ENCODE measurements at places on chromosomes 5 and 9. TPM values are rescaled to one million over a fixed set of nuclear protein-coding genes. Genes with fewer than 3 reads are reported as not detected.

The PCDHA4 gene
- 4.1 TPM for total RNA-seq

The SPATA31E1 gene
- not detected for total RNA-seq

The MRPS30 gene
- 48.0 TPM for total RNA-seq

DNA sequence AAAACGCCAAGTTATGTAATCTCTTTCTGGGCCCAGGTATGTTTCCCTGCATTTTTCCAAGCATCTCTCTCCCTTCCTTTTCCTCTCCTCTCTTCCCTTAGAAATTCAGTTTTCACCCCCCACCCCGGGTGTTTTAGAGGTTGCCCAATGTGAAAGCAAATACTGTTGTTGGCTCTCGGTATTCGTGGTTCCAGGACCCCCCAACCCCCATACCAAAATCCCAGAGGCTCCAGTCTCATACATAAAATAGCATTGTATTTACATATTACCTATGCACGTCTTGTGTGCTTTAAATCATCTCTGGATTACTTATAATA, 48.8 kb downstream of the ACER2 start:
- peak overlapping the region; percentile 45 for H3K4me3 ChIP-seq
- H3K36me3 ChIP-seq = no peaks in the 10 kb centered on the region
- H3K27me3 ChIP-seq = no peaks in the 10 kb centered on the region
- no peak for DNase-seq
- H3K27ac ChIP-seq = no peak overlapping the region
- H3K4me1 ChIP-seq = no peaks in the 10 kb centered on the region

- H3K36me3 ChIP-seq = no peaks in the 10 kb centered on the region
- H3K4me1 ChIP-seq = no peaks in the 10 kb centered on the region
- no peaks in the 10 kb centered on the region for H3K27me3 ChIP-seq
- no peak for DNase-seq
- no peak overlapping the region for H3K27ac ChIP-seq
- no peak overlapping the region for H3K4me3 ChIP-seq
These were observed 13.0 kb upstream of the SETX start for GRCh38 chr9:132367613-132368313.

DNA sequence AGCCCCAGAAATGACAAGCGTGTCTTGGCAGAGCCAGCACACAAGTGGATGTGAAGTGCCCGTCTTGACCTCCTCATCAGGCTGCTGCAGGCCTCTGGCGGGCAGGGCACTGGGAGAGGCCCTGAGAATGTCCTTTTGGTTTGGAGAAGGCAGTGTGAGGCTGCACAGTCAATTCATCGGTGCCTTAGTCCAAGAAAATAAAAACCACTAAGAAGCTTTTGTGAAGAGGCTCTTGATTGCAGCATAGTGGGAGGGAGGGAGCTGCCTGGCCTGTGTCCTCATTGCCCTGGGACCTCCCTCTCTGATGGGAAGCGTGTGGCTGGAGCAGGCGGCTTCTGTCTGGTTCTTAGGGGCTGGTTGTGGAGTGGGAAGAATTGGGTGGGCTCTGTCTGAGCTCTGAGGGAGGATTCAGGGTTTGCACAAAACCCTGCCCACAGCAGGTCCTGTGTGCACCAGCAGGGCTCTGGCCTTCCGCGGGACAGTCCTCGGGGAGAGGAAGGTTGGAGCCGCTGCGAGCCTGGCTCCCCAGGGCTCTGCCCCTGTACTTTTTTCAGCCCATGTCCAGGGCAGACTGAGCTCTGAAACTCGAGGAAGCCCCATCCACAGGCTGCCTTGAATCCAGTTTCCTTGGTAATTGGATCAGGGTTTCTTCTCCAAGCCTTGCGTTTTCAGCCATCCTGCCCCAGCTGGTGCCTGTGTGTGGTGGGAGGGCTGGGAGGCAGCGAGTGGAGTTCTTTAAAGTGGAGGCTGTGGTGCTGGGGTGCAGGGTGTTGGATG, 1.1 kb downstream of the HRCT1 start:
- no peaks in the 10 kb centered on the region for H3K27me3 ChIP-seq
- no peak overlapping the region for H3K4me3 ChIP-seq
- H3K27ac ChIP-seq = peak overlapping the region; percentile 96
- H3K4me1 ChIP-seq = peaks cover 38% of the 10 kb centered on the region
- H3K36me3 ChIP-seq = no peaks in the 10 kb centered on the region
- peak; percentile 55 for DNase-seq

DNA sequence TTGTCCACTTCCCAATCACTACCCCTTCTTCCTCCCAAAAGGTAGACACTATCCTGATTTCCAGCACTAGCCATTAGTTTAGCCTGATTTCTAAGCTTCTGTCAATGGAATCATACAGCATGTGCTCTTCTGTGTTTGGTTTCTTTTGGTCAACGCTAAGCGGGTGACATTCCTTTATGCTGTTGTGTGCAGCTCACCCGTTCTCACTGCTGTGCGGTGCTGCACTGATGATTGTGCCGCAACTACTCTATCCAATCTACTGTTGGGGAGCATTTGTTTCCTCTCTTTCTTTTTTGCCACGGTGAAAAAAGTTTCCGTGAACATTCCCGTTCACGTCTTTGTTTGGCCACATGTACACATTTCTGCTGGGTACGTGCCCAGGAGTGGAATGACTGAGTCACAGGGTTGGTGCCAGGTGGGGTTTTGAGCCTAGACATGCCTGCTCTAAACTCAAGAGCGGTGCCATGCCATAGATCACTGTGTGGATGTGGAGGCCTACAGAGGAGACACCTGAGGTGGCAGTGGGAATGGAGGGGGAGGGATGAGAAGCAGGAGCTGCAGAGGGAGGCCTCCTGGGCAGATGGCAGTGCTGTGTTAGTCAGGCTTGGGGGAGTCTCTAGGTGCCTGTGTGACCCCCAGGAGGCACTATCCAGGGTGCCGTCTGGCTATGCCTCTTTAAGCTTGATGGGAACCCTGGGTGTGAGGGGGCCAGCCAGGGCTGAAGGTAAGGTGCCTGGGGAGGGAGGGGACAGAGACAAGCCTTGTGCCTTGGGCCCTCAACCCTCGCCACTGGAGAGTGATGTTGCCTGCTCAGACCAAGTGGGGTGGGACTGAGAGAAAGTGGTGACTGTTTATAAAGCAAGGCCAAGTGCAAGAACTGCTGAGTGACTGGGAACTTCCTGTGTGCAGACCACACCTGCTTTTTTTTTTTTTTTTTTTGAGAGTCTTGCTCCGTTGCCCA, 11.4 kb upstream of the ANKRD33B start:
- no peak overlapping the region for H3K4me3 ChIP-seq
- no peak for DNase-seq
- H3K27ac ChIP-seq = no peak overlapping the region
- H3K27me3 ChIP-seq = no peaks in the 10 kb centered on the region
- H3K36me3 ChIP-seq = no peaks in the 10 kb centered on the region

DNA sequence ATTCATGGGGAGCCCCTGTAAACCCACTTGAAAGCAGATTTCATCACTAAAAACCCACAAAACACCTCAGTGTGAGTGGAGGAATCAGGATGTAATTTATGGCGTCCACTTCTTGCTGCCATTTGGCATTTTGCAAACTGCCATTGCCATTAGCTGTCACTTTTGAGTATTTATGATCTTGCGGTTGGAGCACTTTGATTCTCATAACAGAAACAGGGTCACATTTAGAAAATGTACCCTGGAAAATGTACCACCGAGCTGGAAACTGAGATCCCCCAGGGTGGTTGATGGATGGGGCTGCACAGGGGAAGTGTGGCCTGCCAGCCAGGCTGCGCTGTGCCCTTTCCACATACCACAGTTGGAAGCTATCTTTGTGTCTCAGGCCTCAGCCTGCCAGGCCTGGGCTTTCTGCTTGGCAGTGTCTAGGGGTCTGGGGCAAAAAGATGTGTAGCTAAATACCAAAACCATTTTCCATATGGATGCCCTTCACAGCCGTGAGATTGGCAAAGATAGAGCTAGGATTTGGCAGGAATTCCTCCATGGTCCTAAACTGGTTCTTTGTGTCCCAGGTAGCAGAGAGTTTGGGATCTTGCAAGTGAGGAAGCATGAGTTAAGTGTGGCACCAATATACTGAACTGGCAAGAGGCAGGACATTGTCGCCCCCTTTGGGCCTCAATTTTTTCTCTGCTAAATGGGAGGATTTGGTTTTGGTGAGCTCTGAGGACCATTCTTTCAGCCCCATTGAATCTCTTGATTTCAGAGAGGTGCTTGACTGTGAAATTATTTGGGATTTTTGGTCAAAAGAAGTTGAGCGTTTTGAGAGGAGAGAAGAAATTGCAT, 46.2 kb downstream of the GALNT10 start:
- H3K27ac ChIP-seq = no peak overlapping the region
- no peak for DNase-seq
- H3K4me1 ChIP-seq = peaks cover 5% of the 10 kb centered on the region
- H3K4me3 ChIP-seq = no peak overlapping the region
- no peaks in the 10 kb centered on the region for H3K27me3 ChIP-seq

GRCh38 chr5:91160714-91161285, 222.3 kb downstream of the ARRDC3 start:
- H3K36me3 ChIP-seq = no peaks in the 10 kb centered on the region
- DNase-seq = no peak
- H3K27ac ChIP-seq = no peak overlapping the region
- peaks cover 6% of the 10 kb centered on the region for H3K4me1 ChIP-seq

- H3K4me3 ChIP-seq = peak overlapping the region; percentile 95
- H3K4me1 ChIP-seq = peaks cover 13% of the 10 kb centered on the region
- DNase-seq = peak; percentile 79
- peaks cover 3% of the 10 kb centered on the region for H3K36me3 ChIP-seq
These were observed 782 bp upstream of the SKP1 start for GRCh38 chr5:134177369-134178095.

DNA sequence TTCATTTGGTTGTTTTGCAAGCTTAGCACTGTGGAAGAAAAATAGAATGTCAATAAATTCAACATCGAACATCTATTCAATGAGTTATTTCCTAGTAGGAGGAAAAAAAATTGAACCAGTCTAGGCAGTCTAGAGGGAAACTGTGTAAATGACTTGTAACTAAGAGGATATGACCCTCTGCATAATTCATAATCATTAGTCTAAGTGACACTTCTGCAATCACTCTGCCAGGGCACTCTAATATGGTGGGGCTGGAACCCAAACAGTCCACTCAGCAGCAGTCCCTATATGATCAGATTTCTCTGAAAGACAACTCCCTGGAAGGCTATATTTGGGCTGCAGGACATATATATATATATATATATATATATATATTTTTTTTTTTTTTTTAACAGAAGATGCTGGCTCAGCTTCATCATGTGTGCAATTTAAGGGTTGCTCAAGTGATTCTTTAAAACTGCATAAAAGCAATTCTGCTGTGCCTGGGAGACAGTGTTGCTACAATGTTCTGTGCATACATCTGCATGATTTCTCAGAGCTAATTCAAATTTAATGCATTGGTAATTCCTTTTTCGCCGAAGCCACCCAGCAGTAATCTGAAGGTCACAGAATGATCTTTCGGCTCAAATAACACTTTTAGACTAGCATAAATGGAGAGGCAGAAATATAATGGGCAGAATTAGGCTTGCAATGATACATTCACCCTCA, 482.1 kb upstream of the ZNF608 start:
- no peak overlapping the region for H3K4me3 ChIP-seq
- no peak overlapping the region for H3K27ac ChIP-seq
- H3K36me3 ChIP-seq = no peaks in the 10 kb centered on the region
- no peaks in the 10 kb centered on the region for H3K4me1 ChIP-seq

- no peaks in the 10 kb centered on the region for H3K27me3 ChIP-seq
- DNase-seq = no peak
- H3K4me3 ChIP-seq = no peak overlapping the region
- H3K4me1 ChIP-seq = no peaks in the 10 kb centered on the region
These were observed 31.4 kb upstream of the SPTLC1 start for GRCh38 chr9:92146610-92147009.

GRCh38 chr9:69001921-69002320, 12.0 kb downstream of the PRKACG start:
- no peaks in the 10 kb centered on the region for H3K36me3 ChIP-seq
- no peak overlapping the region for H3K4me3 ChIP-seq
- H3K4me1 ChIP-seq = no peaks in the 10 kb centered on the region
- DNase-seq = no peak
- no peaks in the 10 kb centered on the region for H3K27me3 ChIP-seq
- H3K27ac ChIP-seq = no peak overlapping the region

DNA sequence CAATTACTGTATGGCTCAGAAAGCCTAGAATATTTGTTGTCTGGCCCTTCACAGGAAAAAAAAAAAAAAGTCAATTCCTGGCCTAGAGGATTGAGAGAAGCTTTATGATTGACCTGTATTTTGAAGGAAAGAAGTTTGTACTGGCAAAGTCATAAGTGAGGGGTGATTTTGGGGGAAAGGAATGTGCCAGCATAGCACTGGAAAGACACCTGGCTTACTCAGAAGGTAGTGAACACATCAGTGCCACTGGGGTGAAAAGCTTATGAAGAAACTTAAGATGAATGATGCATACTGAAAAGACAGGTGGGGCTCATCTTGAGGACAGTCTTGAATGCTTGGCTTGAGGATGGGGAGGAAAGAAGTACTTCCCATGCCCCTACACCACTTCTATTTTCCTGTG, 127.9 kb upstream of the RASA1 start:
- H3K27ac ChIP-seq = no peak overlapping the region
- H3K27me3 ChIP-seq = no peaks in the 10 kb centered on the region
- H3K4me1 ChIP-seq = no peaks in the 10 kb centered on the region
- no peak overlapping the region for H3K4me3 ChIP-seq
- no peak for DNase-seq

DNA sequence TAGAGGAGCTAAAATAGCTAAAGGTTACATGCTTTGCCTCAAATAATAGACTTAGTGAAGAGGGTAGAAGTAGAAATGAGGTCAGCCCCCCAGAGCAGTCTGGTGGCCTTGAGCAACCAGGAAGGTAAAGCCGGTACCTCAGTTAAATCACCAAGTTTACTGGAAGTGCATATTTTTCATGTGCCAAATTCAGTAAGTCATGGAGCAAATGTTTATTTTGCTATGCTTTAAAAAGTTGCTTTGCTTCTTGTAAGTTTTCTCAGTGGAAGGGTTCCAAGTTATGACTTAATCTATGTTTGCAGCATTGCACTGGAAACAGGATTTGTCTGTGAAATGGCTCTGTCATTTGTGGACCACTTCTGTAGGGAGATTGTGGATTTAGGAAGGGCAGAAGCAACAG, 256.7 kb downstream of the ARRDC3 start:
- H3K27me3 ChIP-seq = no peaks in the 10 kb centered on the region
- no peak overlapping the region for H3K27ac ChIP-seq
- no peaks in the 10 kb centered on the region for H3K36me3 ChIP-seq
- no peak for DNase-seq
- H3K4me3 ChIP-seq = no peak overlapping the region

Data from kidney (tissue), 22 donors.